ENCODE measurements at places on chromosomes 3 and 15.

DNA sequence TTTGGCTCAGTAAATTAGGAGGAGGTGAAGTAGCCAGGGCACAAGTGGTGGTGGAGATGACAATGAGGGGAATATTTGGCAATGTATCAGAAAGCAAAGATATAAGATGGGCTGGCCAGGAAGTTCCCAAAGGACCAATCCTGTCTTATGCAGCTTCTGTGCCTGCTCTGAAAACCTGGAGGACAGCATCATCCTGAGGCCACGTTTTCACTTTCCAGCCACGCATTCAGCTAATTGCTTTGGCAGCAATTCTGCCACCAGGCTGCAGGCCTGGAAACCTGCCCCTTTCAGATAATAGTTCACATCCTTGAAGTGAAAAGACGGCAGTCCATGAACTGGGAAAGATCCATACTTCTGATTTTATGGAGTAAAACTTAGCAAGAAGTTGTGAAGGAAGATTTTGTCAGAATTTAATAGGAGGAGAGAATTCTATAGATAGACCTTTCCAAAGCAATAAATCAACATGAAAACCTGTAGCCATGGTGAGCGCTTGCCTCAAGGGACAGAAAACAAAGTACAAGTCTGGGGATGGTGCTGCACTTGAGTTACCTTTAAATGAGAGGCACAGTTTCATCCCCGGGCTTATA is 682.5 kb downstream of the GRM7 start:
- no peak for DNase-seq

DNA sequence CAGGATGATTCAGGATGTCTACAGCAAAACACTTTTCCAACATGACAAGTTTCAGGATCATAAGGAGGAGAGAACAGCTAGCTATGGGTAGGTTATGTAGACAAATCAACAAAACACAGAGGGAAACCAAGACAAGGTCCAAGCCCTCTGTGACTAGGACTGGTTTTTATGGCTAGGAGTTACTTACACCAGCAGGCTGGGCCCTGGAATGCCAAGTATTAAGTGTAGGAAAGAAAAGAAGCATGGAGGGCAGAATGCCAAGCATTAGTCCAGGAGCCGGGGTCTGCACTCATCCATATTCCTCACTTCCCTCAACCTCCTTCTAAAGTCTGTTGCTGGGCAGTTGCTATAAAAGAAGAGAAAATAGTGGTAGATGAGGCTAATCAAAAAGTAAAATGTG is 35.3 kb upstream of the PPP2R3A start:
- DNase-seq = no peak

GRCh38 chr3:167305340-167305890 is 74.7 kb downstream of the ZBBX start:
- no peak for DNase-seq

- DNase-seq = no peak
These were observed 15.0 kb upstream of the FBLN2 start for GRCh38 chr3:13533885-13534301.

- no peak for DNase-seq
These were observed 45.6 kb upstream of the NDUFB4 start for GRCh38 chr3:120550546-120550945.

DNA sequence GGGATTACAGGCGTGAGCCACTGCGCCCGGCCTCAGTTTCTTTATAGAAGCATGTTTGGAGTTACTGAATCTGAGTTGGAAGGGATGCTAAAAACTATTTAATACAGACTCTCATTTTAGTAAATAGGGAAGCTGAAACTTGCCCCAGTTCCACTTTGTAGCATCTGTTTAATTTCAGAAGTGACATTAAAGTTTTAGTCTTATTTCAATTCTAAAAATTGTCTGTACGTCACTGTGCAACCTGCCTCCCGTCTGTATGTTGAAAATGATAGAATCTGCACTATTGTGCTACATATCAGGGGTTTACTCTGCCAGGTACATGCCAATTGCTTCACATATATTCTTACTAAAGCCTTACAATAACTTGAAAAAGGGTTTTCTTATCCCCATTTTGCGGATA is 15.3 kb downstream of the CNOT10 start:
- no peak for DNase-seq

GRCh38 chr3:195693428-195694216 is 27.2 kb upstream of the MUC20 start:
- no peak for DNase-seq

DNA sequence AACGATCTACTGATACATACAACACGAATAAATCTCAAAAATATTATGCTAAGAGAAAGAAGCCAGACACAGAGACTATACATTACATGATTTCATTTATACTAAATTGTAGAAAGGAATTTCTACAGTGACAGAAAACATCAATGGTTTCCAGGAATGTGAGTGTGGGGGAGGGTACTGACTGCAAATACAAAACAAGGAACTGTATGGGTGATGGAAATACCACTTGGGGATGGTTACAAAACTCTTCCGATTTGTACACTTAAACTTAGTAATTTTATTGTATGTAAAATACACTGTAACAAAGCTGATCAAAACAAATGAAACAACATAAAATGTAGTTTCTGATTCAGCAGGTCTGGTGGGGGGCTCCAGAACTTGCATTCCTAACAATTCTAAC is 45.8 kb upstream of the IP6K2 start:
- DNase-seq = no peak

DNA sequence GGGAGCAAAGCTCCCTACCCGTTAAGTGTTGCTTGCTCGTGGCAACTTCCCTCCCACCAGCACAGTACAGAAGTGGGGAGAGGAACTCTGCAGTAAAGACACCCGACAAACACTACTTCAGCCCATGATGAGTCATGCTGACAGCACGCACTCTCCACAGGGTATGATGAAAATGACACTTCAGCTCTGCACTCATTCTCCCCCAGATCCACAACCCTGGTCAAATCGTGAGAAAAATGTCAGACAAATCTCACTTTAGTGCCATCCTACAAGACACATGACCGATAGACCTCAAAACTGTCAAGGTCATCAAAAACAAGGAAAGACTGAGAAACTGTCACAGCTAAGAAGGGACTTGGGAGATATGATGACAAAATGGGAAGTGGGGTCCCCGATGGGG is 278.9 kb downstream of the OCA2 start:
- no peak for DNase-seq

GRCh38 chr15:21271566-21271965 is 168.7 kb downstream of the POTEB3 start:
- DNase-seq = no peak

DNA sequence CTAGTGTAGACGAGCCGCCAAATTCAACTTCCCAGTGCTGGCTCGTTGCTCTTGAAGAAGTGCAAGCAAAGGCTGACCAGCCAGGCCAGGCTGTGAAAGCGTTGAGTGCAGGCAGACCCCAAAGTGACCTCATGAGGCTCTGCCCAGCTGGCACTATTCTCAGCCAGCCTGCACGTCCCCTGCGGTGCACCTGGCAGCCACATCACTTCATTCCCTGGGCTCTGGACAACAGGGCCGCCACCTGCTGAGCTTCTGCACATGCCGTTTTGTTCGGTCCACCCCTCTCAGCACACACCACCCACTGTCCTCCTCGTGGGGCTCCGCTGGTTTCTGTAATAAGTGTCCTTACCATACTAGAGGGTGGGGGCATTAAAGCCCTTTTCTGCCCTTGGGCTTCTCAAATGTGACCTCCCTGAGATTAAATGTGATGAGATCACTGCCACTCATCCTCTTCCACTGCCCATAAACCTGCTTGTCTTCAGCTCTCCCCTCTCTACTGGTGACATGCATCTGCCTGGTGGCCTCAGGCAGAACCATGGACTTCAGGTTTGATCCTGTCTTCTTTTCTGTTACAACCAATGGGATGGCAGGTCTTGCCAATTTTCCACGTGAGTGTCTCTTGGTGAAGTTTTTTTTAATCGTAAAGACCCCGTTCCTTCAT is 6.1 kb downstream of the RASGRF1 start:
- no peak for DNase-seq

DNA sequence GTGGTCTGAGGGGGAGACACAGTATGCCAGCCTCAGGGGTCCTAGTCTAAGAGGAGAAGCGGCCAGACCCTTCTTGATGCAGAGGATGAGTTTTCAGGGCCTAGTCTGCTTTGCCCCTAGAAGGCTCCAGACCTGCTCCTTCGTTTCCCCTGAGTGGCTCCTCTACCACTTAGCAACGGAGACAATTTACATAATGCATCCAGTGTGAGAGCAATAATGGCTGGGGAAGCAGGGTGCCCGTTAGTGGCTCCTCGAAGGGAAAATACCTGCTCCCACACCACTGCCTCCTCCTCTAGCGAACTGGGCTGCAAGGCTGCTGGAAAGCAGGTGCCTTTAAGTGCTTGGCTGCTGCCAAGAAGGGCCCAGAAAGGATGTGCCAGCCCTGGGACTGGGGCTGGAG is 38.9 kb downstream of the CACNA2D2 start:
- DNase-seq = no peak

GRCh38 chr3:151430821-151431484 is 29.9 kb downstream of the IGSF10 start:
- no peak for DNase-seq

DNA sequence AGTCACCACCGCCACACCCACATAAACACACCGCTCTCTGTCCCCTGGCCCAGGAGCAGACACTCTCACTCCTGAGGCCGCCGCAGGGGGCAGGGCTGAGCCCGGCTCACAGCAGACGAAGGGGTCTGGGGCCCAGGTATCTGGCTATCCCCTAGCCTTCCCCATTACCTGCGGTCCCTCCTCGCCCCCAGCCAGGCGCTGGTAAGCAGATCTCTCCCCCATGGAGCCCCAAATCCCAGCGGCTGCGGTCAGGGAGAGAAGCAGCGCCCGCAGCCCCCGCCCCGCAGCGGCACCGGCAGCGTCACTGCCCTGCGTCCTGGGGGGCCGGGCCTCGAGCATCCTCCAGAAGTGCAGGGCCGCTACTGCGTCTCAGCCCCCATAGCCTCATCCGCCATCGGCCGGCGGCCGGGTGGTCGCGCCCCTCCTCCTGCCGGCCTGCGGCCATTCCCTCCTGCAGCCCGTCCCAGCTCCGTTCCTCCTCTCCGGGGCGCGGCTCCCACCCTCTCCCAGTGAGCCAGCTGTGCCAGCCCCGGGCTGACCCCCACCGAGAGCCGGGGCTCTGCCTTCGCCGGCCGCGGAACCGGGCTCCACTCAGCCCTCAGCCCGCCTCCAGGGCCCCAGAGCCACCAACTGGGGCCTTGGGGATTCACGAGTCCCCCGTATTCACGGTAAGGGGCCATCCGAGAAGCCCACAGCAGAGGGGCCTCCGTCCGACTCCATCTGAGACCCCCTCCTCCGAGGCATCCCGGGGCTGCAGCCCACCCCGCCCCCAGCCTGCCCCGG is 13.1 kb downstream of the TNK2 start:
- DNase-seq = no peak
